ENCODE measurements at places on chromosomes 5 and 9.
A peak's percentile ranks its signal among the peaks of the same experiment; 100 is the strongest.

DNA sequence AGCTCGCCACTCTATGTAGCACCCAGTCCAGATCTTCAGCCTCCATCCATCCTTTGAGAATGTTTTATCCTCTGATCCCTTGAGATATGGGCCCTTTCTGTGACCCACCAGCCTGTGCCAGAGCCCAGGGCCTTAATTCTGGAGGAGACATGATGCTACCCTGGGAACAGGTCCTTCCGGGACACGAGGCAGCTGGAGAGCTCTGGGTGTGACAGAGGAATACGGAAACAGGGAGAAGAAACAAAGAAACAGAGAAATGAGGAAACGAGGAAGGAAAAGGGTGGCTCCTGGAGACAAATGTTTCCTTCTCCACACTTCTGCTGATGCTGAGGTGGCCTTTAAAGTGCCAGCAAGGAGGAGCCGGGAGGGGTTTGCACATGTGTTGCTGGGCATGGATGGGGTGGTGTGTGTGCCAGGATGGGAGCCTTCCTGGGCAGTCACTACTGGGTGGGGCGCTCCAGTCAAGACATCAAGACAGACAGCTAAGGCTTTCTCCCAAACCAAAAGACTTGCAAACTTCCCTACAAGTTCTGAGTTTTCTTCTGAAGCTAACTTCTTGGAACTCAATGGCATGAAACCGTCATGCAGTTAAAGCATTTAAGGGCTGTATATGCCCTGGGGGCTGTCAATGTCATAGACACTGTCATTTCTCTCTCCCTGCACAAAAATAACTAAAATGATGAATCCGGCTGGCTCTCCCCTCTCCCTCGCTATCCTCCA lies 22.8 kb upstream of the MARCHF6 start:
- DNase-seq: no peak

- no peak for DNase-seq
Observed at GRCh38 chr9:93258419-93258817, 74.5 kb downstream of the WNK2 start.

GRCh38 chr5:110377361-110377760 lies 349.1 kb downstream of the TMEM232 start:
- no peak for DNase-seq

DNA sequence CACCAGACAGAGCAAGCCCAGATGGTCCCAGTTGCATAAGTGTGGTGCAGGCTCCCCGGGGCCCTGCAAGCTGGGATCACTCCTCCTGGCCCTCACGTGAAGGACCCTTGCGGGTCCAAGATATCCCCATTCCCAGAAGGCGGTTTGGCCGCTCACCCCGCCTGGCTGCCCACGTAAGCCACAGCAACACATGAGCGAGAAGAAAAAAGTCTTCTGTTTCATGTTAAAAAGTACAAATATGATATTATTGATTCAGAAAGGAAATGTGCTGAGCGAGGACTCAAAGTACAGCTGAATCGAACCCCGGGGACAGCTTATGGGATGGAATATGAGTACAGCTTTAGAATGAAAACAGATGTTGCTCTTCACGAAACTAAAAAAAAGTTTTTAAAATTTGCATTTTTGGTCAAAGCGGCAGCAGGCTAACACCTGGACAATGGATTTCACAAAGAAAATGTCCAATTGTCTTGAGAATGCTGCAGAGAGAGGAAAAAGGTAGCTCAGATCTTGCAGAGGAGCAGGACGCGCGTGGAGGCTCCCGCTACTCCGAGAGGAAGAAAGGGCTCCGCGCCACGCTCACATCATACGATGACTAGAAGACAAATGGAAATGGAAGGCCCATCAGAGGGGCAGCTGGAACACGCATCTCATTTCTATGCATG lies 427.6 kb downstream of the IRX1 start:
- no peak for DNase-seq

DNA sequence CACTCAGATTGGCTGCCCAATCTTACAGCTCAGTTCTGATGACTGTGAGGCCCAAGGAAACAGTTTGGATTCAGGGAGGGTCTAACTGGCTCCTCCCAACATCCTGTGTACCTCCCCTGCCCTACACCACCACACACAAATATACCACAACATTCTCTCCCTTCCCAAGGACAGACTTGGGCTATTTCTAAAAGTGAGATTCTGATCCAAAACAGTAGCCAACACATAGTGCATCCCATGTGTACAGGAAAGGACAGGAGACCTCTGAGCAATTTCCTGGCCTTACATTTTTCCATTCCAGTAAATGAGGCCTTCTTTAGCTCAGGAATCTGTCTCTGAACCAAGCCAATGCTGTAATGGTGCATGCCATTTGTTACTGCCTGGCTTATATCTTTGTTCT lies 20.8 kb downstream of the ZNF366 start:
- DNase-seq: peak; percentile 93

- no peak for DNase-seq
Observed at GRCh38 chr5:67620424-67621397, 424.1 kb upstream of the CD180 start.

DNA sequence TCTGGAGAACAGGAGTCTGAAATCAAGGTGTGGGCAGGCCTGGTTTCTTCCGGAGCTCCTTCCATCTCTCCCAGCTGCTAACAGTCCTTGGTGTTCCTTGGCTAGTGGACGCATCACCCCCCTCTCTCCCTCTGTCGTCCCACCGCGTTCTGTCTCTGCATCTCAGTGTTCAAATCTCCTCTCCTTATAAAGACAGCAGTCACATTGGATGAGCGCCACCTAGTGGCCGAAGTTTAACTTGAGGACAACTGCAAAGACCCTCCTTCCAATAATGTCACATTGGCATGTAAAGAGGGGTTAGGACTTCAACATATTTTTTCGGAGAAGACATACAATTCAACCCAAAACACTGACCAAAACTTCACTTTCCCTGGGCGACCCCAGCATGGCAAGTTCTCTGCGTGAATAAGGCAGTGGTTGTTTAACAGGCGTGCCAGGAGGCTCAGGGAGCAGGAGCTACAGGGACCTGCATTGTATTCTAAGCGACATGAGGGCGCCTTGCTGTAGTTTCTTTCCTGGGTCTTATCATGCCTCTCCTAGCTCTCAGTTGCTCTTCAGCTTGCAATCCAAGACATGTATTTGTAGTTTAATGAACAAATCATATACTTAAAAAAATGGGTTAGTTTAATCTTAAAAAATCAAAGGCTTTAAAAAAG lies 27.9 kb upstream of the BASP1 start:
- DNase-seq: peak; percentile 91

DNA sequence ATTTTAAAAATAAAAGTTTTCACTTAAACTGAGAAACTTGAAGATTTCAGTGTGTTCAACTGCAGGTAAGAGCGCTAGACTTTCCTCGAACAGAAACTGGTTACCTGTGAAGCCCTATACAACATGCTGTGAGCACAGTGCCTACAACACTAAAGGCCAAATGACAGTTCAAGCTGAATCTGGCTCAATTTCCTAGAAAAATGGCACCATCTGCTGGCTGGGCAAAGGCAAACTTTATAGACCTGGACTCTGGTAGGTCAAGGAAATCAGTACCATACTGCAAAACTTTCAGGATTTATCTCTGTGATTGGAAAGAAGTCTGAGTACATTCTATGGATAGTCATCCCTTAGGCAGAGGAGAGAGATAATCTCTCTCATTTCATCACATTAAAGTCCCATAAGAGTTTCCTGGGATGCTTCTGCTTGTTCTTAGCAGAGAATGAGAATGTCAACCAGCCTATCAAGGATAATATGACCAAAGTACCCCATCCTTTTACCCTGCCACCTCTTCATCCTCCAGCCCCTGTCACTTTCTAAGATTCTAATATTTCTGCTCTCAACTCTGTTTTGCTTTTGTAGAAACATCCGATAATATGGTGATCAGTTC lies 31.8 kb upstream of the FOXB2 start:
- peak; percentile 55 for DNase-seq

DNA sequence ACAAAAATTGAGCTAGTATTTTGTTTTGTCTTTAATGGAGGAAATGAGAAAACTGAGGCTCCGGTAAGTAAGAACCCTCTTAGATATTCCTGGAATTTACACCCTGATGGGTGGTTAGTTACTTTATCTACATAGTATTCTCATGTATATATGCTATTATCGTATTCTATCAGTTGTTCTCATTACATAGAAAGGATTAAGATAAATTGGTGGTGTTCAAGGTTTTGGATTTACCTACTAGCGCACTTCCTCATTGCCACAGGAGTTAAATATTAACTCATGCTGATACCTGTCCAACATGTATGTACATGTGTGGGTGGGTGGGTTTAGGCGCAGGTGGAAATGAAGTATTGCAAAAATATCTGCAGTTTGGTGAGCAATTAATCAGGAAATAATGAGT lies 61.1 kb upstream of the IFNE start:
- no peak for DNase-seq

GRCh38 chr5:116374434-116374852 lies 200.2 kb downstream of the SEMA6A start:
- DNase-seq: peak; percentile 74

GRCh38 chr9:7707934-7708333 lies 91.6 kb downstream of the DMAC1 start:
- no peak for DNase-seq

- DNase-seq: no peak
Observed at GRCh38 chr5:7415123-7415522, 19.2 kb downstream of the ADCY2 start.

DNA sequence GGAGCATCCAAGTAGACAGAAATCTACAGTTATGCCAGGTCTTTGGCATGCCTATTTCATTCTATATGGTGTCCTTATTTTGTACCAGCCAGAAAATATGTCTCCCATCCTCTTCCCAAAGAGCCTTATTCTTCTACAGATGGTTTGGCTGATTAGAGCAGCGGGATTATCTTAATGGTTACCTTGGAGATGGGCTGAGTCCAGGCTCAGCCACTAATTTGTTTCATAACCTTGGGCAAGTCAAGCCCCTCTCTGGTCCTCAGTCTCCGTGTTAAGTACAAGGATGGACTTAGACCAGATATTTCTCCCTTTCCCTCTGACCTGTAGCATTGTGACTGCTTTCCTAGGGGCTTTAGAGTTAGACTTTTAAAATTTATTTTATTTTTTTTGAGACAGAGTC lies 11.1 kb upstream of the GLE1 start:
- no peak for DNase-seq

DNA sequence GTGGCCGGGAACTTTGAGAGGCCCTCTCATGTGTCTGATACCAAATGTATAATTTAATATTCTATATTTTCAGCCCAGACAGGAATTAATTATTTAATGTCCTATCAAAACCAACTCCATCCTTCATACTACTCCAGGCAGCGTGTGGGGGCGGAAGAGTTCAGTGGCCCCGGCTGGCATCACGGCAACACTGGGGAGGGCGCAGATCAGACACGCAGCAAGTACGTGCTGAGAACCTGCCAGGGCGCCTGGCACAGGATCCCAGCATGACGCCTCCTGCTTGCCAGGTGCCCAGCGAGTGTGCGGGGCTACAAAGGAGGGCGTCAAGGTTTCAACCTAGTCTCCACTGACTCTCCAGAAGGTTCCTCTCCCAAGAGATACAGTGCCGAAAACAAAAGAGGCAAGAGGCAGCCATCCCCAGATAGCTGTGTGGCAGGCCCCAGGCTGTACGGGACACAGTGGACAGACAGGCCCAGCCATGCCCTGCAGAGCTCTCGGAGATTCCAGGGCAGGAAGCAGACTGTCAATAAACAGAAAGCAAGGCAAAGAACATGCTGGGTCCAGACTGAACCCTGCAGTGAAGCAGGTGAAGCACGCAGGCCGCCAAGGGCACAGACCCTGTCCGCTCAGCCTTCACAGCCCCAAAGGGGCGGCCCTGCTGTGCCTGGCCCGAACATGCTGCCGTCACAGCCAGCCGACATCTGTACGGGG lies 110.3 kb downstream of the VAV2 start:
- no peak for DNase-seq

DNA sequence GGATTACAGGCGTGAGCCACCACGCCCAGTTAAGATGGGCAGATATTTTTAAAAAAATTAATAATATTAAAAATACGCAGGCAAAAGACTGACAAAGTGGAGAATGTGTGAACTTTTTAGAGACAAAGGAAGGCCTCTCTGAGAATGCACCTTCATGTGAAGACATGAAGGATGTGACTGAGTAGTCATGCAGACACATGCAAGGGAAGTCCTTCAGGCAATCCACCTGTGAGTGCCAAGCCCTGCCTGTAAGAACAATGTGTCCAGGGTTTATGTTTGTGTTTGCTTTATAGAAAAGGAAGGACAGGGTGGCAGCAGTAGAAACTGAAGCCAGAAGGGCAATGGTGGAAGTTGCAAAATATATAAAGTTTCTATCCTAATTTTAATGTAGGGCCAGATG lies 169.2 kb downstream of the EDIL3 start:
- DNase-seq: no peak

DNA sequence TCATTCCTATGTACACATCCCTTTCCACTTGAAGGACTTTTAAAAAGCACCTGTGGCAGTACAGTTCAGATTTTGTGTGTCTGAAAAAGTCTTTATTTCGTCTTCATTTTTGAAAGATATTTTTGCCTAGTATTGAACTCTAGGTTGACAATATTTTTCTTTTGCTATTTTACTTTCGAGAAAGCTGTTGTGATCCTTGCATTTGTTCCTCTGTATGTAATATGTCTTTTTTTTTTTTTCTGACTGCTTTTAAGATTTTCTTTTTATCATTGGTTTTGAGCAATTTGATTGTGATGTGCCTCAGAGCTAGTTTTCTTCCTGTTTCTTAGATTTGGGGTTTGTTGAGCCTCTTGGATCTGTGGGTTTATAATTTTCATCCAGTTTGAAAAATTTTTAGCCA lies 13.3 kb downstream of the LCP2 start:
- DNase-seq: no peak

DNA sequence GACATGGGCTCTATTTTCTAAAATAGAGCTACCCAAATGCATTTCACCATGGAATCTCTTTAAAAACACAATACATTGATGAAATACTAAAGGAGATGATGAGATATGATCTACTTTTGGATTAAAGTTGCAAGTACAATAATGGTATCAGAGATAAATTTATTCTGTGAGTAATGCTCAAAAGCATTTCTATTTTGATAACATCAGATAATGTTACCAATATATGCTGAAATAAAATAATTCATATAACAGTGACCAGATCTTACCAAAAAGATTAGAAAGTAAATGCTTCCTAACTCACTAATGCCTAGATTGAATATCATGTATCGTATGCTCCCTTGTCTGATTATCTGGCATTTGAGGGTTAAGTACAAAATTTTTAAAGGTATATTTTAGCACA lies 761.8 kb upstream of the ZNF608 start:
- no peak for DNase-seq

GRCh38 chr9:16268067-16268881 lies 602.2 kb downstream of the BNC2 start:
- DNase-seq: no peak

GRCh38 chr9:96379461-96379860 lies 4.0 kb downstream of the SLC35D2 start:
- DNase-seq: no peak

- no peak for DNase-seq
Observed at GRCh38 chr9:81565144-81565543, 124.2 kb downstream of the TLE1 start.

Data from lung microvascular endothelial cell (primary cell).